H7 (cell line): ENCODE measurements at places on chromosomes 3 and 15.

DNA sequence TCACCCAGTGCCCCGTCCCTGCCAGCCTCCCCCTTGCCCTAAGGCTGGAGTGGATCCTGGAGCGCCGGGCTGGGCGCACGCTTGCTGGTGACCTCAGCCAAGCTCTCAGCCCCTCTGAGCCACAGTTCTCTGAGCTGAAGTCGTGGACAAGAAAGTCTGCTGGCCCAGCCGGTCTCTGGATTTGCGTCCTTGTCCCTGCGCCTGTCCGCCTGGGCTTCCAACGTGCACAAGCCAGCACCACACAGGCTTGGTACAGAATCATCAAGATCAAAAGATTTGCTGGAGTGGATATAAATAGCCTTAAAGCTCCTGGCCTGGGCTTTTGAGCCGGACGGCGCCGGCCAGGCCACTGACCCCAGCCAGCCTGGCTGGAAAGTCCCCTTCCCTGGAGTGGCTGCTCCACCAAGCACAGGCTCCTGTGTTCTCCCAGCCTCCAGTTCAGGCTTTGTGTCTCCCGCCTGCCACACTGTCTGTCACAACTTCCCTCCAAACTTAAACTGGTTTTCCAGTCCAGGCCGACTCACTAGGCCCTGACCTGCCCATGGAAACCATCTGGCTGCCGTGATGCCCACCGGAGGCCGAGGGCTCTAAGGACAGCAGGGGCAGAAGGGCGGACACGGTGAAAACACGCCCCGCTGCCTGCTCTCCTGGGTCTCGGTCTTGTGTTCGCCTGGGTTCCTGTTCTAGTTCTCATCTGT, 156.2 kb downstream of the NUP210 start:
- no peak for DNase-seq

DNA sequence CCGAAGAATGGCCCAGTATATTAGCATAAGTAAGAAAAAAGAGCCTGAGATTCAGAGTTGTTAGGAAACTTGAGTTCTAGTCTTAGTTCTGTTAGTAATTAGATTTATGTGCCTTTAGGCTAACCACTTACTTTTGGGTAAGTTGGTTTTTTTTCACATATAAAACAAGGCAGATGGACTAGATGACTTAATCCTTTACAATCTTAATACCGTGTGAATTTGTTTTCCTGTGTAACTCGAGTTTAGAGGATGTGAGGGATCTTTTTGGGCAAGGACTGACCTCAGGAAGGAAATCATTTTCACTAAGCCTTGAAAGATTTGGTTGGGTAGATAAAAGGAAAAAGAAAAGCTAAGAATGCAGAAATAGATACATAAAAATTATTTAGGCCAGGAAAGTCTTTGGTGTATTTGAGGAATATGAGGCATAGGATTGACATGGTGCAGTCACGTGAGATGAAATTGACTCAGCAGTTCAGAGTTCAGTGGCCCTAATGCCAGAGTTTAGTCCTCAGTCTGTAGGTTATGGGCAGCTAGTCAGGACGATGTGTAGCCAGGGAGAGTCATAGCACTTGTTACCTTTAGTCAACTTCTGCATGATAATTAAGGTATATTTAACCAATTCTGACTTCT, 34.6 kb downstream of the PAK2 start:
- no peak for DNase-seq

DNA sequence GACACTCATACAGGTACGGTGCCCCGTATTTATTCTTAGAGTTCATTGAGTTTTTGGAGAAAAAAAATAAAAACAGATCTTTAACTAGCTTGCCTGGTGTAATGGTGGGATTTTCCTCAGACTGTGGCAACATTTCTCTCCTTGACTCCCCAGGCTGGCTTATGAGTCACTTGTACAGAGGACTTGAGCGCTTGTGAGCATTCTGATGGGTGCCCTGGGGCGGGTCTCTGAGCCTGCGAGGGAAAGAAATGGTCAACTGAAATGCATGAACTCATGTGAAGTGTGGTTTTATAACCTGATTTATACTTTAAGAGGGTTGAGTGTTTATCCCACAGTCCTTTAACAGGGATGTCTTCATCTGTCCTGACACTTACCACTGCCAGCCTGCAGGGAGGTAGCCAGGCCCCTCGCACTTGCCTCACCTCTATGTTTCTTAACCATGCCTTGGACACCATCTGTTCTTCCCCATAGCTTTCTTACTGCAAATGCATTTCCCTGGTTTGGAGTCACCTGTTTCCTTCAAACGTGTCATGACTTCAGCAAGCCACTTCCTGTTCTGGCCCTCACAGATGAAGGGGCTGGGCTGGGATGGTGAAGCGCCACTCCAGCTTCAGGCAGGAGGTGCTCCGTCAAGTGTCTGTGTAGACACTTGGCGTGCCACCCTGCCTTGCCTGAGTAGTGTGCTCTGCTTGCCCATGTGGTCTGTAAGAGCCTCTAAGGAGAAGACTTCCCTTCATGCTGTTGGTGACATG, 118.7 kb downstream of the PDE8A start:
- no peak for DNase-seq

GRCh38 chr3:53787016-53787415, 59.2 kb downstream of the CHDH start:
- DNase-seq, result no peak

GRCh38 chr15:69535101-69535638, 82.6 kb downstream of the RPLP1 start:
- no peak for DNase-seq

DNA sequence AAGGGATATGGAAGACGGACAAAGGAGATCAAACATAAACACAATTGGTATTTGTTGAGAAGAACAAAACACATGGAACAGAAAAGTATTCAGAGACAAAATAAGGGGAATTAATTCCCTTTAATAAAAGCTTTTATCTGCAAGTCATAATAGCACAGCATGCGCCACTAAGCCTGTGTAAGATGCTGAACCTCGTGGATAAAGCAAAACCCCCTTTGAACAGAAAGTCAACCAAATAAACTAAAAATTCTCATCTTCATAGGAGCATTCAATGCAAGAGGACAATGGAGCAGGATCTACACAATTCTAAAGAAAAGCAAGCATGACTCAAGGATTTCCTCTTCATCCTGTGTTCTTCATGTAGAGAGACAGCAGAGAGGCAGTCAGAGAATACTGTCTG, 274.3 kb upstream of the GOLGA6L4 start:
- DNase-seq, result no peak

DNA sequence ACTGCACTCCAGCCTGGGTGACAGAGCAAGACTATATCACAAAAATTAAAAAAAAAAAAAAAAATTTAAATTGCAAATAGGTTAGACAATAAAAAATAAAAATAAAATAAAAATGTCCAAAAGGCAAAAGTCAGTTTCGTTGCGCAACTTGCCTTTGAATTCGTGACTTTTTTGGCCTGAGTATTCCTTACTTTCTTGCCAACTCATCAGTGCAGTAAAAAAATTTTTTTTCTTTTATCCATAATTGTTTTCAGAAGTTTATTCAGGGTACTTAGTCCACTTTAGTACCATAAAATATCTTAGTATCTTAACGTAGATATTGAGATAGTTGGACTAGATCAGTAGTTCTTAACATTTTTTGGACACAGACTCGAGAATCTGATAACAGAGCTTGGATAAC, 22.4 kb upstream of the CILP start:
- DNase-seq, result no peak

DNA sequence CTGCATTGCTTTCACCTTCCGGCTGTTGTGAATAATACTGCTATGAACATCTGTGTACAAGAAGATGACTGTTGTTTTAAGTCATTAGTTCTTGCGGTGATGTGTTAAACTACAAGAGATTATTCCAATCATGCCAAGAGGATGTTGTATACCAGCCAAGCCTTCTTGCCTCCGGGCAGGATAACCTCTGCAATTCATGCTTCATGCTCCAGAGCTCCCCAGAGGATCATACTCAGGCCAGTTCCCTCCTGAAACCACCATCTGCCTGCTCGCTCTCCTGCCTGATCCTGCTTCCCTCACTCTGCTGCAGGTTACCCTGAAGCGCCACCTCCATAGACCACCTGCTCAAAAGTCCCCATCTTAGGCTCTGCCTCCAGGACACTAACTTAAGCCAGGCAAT, 187.1 kb upstream of the PROK2 start:
- no peak for DNase-seq

GRCh38 chr15:74571191-74571590, 30.2 kb downstream of the ARID3B start:
- no peak for DNase-seq

GRCh38 chr15:71052356-71052755, 62.9 kb upstream of the THSD4 start:
- DNase-seq, result no peak

- DNase-seq, result no peak
Observed at GRCh38 chr3:179186426-179186825, 38.3 kb downstream of the PIK3CA start.

DNA sequence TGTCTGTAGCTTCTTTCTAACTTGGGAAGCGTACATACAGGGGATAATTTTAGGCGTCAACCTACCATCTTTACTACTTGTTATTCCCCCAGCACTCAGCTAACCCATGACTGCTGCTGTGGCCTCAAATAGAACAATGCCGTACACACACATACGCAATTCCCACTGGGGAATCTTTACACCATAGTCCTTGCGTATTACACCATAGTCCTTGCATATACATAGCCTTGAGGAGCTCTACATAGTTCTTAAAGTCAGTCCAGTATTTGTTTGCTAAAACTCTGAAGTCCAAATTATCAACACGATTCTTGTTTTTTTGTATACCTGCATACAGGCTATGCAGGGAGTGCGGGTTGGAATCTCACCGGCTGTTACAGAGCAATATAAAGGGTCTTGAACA, 67.2 kb downstream of the CGNL1 start:
- no peak for DNase-seq

DNA sequence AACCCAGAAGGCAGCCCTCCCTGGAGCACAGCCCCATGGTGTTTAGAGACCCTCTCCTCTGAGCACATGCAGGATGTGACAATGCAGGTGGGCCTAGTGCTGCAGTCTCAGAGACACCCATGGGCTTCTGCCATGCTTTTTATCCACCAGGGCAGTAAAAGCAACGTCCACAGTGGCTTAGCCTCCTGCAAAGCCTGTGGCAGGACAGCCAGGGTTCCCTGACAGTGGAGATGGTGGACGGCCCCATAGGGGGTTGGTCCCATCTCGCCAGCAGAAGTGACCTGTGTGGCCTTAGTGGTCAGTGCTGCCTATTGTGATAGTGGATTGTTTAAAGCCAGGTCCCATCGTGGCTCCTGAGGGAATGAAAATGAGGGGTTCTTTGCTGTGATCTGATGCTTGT, 46.6 kb downstream of the APBA2 start:
- no peak for DNase-seq

GRCh38 chr15:41870689-41871081, 23.2 kb downstream of the SPTBN5 start:
- no peak for DNase-seq

DNA sequence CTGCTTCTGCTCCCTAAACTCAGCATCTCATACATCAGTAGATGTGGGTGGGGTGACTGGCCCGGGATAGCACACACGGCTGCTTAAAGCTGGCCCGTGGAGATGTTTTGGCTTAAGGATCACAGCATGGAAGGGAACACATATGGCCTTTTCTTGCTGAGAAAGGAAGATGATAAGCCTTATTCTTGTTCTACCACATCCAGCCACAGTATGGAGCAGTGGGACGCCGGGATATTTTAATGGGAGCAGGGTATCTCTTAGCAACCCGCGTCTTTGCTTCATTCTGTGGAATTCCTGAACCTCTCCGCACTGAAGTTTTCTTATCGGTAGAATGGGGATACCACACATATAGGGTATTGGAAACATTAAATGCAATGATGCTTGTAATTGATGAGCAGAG, 94.1 kb upstream of the PROK2 start:
- DNase-seq, result no peak

- no peak for DNase-seq
Observed at GRCh38 chr15:58331560-58331912, 100.3 kb upstream of the LIPC start.

- no peak for DNase-seq
Observed at GRCh38 chr3:25430935-25431770, 3.1 kb downstream of the RARB start.

DNA sequence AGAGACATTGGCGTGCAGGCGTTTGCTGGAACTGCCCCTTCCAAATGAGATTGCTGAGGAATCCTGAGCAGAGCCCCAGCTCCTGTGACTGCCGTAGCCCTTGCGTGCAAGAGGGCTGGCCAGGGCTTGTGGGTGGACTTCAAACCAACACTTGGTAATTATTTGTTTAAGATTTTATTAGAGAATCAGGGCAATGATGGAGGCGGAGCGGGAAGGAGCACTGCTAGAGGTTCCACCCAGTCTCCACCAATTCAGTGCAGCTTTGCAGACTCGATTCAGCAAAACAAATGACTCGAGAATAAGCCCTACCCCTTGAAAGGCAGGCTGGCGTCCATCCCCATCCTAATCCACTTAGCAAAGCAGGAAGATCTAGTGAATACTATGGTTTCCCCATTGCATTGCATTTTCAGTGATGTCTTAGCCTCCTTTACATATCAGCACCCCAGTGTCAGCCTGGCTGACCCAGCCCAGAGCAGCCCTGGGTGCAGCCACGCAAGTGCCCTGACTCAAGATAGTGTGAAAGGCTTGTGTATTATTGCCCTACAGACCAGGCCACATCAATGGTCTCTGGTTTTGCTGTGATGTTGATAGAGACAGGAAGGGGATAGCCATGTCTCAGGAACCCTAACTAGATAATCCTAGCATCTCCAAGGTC, 26.0 kb downstream of the GLDN start:
- DNase-seq, result no peak

DNA sequence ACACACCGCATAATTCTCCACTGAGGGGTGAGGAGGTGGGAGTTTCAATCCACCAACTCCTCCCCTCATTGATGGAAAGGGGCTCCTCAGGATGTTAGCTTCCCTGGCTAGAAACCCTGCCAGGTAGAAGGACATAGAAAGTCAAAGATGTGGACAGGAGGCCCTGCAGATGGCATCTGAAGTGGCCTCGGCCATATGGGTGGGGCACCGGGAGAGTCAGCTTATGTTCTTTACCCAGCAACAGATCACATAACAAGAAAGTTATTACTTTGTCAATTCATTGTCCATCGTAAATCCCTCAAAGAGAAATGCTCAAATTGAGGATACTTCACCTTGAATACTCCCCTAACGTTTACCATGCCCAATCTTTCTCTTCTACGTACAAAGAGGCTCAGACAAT, 97.3 kb upstream of the ARHGEF3 start:
- DNase-seq, result no peak

GRCh38 chr15:74978503-74978902, 16.9 kb upstream of the SCAMP5 start:
- DNase-seq, result peak; percentile 21

DNA sequence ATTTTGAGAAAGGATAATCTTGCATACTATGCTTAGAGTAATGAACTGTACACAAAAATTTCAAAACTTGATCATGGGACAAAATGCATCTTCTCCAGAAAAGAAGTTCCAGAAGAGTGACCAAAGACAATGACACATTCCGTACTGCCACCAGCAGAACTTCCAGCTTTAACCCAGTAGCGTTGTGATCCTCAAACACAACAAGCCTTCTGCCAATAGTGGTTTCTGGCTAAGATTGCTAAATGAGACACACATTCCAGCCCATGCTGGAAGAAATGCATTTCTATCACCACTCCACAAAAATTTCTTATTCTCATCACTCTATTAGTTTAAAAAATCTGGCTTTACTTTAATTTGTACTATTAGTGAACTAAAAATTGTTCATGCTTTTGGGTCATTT, 334.9 kb downstream of the TBC1D5 start:
- DNase-seq, result no peak

- peak; percentile 33 for DNase-seq
Observed at GRCh38 chr15:28114721-28115622, 15.9 kb upstream of the OCA2 start.
